ENCODE measurements at places on chromosomes 7 and 10.

GRCh38 chr10:48547061-48547895, 57.6 kb downstream of the ARHGAP22 start:
- DNase-seq = no peak

- DNase-seq = no peak
Observed at GRCh38 chr10:92844746-92845145, 3.6 kb upstream of the EXOC6 start.

- DNase-seq = no peak
Observed at GRCh38 chr7:159157714-159158113, 13.0 kb upstream of the VIPR2 start.

DNA sequence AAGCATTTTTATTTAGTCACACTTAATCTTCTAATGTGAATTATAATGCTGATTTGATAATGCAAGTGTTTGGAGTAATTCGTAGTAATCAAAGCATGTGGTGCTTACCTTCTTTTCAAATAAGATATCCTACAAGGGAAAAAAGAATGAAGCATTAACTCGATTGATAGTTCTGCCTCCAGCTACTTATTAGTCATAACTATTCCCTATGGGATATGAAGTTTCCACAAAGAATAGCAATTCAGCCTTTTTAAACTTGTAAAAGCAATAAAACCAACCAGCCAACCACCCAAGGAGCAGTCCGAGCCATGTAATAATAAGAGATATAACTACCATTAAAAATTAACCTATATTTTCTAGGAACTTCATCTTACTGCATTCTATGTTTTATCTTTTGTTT, 11.6 kb downstream of the COL28A1 start:
- DNase-seq = peak; percentile 66

DNA sequence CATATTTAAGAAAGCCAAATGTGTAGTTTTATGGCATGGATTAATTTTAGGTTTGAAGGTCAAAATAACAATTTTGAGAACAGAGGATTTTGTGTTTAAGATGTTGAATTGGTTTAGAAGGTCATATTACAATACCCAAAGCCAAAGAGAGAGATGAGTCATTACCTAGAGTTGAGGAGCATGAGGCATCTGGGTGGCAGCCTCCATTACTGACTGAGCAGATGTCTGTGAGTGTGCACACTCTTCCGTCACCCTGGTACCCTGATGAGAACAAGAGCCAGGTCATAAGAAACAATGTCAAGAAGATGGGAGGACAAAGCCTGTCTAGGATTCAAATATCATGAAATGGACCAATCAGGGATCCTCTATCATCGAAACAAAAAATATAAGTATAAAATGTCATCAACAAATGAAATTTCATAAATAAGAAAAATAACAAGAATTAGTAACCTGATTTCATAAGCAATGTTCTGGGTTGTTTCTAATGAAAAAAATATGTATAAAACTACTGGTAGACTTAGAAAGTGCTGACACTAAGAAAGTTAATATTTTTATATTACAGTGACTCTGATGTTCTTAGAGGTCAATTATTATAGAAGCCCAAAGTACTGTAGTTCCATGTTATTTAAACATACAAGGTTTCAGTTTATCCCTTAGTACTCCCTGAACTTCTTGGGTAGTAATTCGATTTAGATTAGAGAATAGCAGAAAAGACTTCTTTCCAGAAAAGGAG, 20.0 kb downstream of the CUBN start:
- peak; percentile 76 for DNase-seq

- no peak for DNase-seq
Observed at GRCh38 chr7:77265666-77266065, 66.0 kb upstream of the FGL2 start.

DNA sequence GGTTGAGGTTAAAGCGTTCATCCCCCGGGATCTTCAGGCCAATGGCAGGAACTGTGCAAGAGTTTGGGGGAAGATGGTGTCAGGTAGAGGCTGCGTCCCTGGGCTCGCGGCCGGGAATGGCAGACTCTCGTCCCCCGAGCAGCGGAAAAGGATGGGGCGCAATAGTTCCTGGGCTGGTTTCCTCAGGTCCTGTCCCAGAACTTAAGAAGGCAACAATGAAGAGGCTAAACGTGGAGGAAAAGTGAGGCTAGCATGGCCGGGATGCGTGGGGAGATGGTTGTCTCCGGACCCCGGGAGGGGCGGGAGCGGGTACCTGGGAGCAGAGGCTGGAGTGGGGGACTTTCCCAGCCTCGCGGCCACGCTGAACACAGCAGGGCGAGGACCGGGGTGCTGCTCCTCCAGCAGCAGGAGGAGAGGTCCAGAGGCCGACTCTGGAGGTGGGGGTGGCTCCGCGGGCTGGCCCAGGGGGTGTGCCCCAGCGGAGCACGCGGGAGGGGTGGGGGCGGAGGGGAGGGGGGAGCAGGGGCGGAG, 882 bp downstream of the IRF5 start:
- DNase-seq = no peak

DNA sequence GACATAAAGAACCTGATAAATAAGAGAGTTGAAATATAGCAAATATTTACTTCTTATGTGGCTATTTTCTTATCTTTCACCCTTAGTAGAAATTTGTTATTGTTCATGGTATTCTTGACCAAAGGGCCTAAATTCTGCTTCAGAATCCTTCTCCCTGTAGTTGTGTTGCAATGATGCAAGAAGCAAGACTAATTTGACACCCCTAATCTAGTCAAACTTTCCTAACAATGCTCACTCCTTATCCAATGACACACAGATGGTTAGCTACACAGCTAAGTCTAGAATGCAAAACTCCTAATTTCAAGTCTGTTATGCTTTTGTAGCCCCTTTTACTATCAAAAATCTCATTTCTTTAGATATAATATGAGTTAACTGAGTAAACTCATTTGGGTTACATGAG, 56.1 kb downstream of the TWIST1 start:
- no peak for DNase-seq

DNA sequence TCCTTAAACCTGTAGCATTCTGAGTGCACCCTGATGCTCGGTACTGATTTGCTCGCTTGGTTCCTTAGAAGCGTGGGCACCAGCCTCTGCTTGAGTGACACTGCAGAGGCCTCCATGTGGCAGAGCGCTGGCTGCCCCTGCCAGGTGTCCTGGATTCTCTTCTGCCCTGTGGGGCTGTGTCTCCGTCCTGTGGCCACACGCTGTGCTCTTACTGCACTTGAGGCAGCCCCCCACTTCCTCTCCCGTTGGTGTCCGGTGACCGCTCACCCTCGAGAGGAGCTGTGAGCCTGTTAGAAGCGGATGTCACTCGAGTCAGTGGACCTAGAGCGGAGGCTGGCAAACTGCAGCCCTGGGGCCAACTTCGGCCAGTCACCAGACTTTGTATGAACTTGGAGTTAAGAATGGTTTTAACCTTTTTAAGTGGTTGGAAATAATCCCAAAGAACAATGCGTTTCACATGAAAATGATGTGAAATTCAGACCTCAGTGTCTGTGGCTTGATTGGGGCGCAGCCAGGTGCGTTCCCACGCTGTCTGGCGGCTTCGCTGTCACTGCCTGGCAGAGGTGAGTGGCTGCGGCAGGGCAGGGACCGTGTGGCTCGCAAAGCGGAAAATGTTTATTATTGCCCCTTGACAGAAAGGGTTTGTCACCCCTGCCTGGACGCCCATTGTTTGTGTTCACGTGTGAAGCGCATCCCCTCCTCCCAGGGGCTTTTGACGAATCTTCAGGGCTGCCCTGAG, 114.6 kb downstream of the CYTH3 start:
- no peak for DNase-seq
